ENCODE measurements at places on chromosomes 13 and 19.

- DNase-seq, result no peak
Measured at GRCh38 chr19:7851623-7852500, 21.8 kb downstream of the EVI5L start.

DNA sequence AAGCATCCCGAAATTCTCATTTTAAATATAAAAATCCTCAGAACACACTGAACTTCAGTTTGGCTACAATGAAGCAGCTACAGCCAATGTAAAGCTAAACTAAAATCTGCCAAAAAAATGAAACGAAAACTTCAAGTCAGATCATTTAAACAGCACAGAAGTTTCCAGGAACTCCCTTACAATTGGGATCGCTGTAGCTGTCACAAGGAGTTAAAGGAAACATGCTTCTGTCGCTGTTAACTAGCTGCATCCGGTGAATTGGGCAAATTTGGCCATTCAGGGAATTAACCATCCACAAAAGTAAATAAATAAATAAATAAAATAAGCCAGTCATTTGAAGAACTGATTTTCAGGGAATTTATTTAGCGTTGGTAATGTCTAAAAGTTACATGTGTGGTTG is 77.0 kb upstream of the PEG3 start:
- no peak for DNase-seq

GRCh38 chr19:39996218-39996810 is 546 bp upstream of the ZNF546 start:
- DNase-seq, result no peak

DNA sequence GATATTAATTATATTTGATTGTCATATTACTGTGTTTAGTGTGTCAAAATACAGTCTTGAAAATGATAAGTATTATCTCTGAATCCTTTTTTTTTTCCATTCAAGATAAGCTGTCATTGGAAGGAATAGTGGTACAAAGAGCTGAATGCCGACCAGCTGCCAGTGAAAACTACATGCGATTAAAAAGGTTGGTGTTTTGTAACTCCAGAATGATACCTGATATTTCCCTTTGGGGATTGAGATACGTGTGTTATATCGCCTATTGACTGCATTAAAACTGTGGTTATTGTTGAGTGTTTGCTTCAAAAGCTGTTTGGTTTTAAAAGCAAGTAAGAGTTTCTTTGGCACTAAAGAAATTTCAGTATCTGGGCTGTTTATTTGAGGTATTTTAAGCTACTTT is 6.5 kb upstream of the KCTD4 start:
- DNase-seq, result no peak

DNA sequence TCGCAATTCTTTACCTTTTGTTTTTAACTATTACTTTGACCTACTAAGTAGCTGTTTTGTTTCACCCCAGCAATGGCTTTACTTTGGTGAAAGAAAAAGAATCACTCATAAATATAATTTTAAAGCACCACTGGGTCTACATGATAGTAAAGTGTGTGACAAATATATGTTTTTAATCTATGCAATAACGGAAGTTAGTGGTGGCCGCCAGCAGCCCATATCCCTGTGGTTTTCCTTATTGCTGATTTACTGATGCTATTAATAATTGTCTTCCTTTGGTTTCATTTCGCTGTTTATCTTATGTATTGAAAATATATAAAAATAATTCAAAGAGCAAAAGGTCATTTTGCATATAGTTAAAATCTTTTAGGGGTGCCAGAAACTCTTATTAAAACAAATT is 491.3 kb downstream of the DIAPH3 start:
- no peak for DNase-seq
